ENCODE measurements at places on chromosomes 3 and 15.

DNA sequence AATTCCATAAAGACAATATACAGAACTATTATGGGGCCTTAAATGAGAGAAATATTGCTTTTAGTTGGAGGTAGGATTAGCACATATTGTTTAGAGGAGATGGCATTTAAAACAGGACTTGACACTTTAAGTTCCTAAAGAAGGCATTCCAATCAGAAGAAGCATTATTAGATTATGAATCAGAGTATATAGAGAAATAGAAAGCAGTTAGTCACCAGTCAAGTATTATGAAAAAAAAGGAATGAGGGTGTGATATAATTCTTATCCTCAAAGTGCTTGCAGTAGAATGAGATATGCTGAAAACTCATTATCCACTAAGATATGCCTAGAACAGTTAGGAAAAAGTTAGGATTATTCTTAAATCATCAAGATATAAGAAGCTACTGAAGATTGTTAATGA lies 456.2 kb downstream of the ZNF385D start:
- no peak for DNase-seq

- no peak for DNase-seq
Measured at GRCh38 chr3:149468504-149469212, 5.8 kb upstream of the TM4SF4 start.

- peak; percentile 43 for DNase-seq
Measured at GRCh38 chr3:122560680-122561079, 3.4 kb downstream of the PARP9 start.

- DNase-seq: no peak
Measured at GRCh38 chr3:7787871-7788828, 713.5 kb upstream of the LMCD1 start.

DNA sequence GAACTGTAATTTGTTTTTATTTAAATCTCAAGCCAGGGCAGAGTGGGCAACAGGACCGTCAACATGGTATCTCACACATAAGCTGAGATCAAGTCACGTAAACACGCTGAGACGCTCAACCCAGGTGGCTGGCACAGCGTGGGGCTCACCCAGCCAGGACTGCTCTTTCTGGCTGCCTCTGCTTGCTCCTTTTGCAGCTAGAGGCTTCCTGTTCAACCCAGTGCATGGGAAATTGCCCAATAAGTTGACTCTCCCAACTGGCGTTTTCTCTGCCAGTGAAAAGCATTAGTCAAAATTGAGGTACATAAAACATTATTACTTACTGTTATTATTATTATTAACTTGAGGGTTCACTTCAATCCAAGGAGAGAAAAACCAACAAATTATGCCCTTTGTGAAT lies 398.1 kb downstream of the NR2F2 start:
- no peak for DNase-seq

- DNase-seq: no peak
Measured at GRCh38 chr3:57816471-57817095, 60.5 kb downstream of the SLMAP start.

DNA sequence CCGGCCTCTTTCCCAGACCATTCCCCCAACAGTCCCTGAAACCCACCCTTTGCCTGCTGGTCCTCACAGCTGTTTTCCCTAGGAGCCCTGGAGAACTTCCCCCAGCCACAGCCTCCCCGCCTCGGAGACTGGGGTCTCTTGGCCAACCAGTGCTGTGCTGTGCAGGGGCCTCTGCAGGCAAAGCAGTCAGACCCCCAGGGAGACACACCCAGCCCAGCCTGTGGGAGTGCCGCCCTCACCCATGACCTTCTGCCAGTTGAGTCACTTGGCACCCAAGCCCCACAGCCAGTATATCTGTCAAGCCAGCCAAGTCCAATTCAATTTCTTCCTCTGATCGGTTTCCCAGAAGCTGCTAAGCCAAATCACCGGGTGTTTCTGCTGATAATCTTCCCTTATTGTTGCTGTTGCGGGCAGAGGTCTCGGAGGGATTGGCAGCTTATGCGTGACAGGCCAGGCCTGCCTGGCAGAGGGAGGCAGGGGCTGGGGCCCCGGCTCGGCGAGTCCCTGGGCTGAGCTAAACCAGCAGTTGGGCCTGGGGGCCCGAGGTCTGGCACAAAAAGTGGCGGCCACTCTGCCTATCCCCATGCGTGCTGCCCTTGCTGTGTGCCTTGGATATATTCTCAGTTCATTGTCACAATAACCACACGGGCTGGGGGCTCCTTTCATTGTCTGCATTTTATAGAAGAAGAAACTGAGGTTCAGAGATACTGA lies 65.6 kb upstream of the SLC6A1 start:
- DNase-seq: no peak

- DNase-seq: no peak
Measured at GRCh38 chr3:170247875-170248274, 25.7 kb downstream of the PRKCI start.

DNA sequence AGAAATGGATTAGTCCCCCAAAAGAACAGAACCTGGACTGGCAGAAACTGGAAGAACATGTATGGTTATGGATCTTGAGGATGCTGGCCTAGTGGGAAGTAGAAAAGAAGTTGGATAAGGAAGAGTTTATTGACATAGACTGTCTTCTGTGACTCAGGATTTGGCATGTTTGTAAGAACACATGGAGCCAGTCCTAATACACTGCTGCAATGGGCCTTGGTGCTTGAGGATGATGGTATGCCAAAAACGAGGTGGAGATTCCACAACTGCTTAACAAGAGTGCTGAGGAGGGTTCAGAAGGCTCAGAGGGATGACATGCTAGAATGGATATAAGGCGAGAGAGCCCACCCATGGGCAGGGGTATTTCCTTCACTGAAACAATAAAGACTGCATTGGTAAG lies 22.4 kb downstream of the LZTFL1 start:
- DNase-seq: no peak

GRCh38 chr3:67897351-67898336 lies 243.2 kb upstream of the SUCLG2 start:
- no peak for DNase-seq

- DNase-seq: no peak
Measured at GRCh38 chr3:132720228-132720627, 2.0 kb downstream of the NPHP3 start.

- no peak for DNase-seq
Measured at GRCh38 chr3:56303487-56303886, 164.8 kb downstream of the ERC2 start.

DNA sequence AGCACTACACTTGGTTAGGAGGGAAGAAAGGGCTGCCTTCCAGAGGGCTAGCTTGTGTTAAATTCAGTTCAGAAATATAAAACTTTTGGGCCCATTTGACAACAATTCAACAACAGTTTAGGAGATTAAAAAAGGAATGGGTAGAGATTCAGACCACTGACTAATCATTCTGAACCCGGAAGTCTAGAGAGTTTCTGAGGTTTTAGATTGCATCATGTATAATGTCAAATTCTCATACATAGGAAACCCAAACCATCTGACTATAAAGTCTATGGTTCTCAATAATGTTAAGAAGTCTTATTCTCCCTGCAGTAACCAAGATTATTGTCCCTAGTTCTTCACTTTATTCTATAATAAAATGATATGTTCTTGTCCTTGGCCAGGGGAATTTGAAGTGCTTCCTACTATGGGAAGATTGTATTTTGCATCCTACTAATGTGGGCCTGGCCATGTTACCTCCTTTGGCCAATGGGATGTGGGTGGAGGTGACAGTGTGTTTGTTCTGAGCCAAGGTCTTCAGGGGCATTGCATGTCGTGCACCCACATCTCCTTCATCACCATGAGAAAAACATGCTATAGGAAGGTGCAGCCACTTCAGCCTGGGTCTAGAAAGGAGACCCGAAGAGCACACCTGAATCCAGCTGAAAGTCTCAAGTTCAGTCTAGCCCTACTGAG lies 66.4 kb upstream of the CCNL1 start:
- no peak for DNase-seq

- no peak for DNase-seq
Measured at GRCh38 chr15:41773332-41773728, 954 bp upstream of the MAPKBP1 start.

GRCh38 chr15:101156509-101157159 lies 95.2 kb downstream of the CHSY1 start:
- DNase-seq: no peak

DNA sequence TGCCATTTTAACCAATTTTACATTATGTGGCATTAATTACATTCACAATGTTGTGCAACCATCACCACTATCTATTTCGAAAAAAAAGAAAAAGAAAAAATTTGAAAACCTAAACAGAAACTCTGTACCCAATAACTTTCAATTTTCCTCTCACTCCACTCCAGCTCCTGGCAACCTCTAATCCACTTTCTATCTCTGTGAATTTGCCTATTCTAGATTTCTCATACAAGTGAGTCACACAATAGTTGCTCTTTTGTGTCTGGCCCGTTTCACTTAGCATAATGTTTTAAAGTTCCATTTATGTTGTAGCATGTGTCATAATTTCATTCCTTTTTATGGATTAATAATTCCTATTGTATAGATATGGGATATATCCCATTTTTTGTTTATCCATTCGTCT lies 53.3 kb upstream of the TBC1D5 start:
- no peak for DNase-seq

- DNase-seq: no peak
Measured at GRCh38 chr3:141542989-141543388, 56.2 kb downstream of the RASA2 start.

DNA sequence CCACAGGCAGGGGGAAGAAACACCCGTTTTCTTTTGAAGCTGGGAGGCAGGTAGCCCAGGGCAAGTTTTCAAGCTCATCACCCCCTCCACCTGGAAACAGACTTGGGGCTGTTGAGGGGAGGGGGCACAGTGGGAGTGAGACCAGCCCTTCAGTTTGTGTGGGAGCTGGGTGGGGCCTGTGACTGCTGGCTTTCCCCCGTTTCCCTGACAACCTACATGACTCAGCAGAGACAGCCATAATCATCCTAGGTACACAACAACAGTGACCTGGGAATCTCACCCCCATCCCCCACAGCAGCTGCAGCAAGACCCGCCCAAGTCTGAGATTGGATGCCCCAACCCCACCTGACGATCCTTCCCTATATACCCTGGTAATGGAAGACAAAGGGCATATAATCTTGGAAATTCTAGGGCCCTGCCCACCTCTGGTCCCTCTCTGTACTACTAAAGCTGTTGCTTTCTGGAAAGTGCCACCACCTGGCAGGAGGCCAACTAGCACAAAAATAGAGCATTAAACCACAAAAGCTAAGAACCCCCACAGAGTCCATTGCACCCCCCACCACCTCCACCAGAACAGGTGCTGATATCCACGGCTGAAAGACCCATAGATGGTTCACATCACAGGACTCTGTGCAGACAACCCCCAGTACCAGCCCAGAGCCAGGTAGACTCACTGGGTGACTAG lies 422.2 kb upstream of the SGO1 start:
- no peak for DNase-seq

- no peak for DNase-seq
Measured at GRCh38 chr15:94265982-94266381, 34.6 kb downstream of the MCTP2 start.

DNA sequence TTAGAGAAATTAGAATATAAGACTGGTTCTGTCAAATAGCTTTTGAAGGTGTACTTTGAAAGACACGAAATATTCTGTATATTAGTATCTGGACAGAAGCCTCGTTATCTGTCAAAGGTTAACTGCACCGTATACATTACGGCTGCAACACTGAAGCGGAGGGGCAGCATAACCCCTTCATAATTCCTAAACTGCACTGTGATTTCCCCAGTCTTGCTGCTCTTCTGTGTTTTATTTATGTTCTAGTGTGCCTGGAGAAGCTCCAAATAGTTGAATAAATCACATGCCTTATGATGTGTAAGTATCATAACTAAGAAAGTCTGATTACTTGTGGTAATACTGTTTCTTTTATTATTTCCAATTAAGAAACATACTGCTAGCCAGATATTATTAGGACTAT lies 285.7 kb upstream of the ROBO2 start:
- DNase-seq: no peak

- DNase-seq: no peak
Measured at GRCh38 chr3:123070510-123070909, 3.7 kb downstream of the PDIA5 start.

- no peak for DNase-seq
Measured at GRCh38 chr15:25366058-25366457, 72.8 kb downstream of the UBE3A start.

DNA sequence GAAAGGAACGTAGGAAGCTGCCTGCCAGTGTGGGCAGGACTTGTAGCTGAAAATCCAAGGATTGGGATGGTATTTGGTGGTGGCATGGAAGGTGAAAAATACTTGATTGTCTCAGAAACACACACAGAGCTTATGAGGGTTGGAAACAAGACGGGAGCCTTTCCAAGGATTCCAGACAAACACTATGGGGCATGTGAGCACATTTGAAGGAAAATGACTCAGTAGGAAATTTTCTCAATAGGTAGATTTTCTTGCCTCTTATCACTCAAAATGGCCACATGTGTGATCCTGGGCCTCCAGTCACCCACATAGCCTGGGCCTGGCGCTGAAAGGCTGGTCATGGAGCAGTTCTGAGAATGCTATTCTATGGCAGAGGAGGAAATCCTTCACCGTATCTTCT lies 47.4 kb downstream of the CCNL1 start:
- DNase-seq: no peak

DNA sequence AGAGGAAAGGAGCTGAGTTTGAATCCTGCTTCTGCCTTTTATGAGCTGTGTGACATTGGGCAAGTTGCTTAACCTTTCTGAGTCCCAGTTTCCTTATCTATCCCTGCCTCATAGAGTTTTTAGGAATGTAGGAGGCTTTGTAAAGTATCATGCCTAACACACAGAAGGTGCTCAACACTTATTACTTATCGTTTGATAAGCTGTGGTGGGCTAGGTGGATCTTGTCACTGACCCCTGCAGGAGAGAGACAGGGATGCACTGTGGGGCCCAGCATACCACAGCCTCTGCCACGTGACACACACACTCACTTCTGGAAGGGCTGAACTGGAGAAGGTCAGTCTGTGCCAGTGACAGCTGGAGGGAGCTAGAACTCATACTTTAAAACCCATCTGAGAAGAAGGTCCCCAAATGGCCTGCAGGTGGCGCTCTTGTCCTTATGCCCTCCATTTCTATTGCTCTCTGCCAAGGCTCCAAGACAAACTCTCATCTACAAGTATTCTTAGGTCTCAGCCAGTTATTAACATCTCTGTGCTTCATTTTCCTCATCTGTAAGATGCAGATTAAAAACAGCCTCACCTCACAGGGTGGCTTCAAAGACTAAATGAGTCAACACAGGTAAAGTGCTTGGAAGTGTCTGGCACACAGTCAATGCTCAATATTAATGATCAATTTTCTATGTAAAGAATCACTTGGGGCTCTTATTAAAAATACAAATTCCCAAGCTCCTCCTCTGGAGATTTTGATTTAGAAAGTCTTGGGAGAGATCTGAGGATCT lies 57.5 kb upstream of the HACD2 start:
- DNase-seq: no peak

- no peak for DNase-seq
Measured at GRCh38 chr15:61828860-61829513, 231.3 kb downstream of the VPS13C start.

- no peak for DNase-seq
Measured at GRCh38 chr3:117486719-117487716, 777.4 kb downstream of the TUSC7 start.

Data from stimulated activated CD8-positive, alpha-beta memory T cell treated with anti-CD3 and anti-CD28 coated beads, Interleukin-12 subunit alpha, Interleukin-12 subunit beta, amount 100 ng/mL, for 1 hour (primary cell).